Upper lobe of right lung (tissue), 1 donor: ENCODE measurements at places on chromosomes 1 and 21. TPM values are rescaled to one million over a fixed set of nuclear protein-coding genes. Genes with fewer than 3 reads are reported as not detected.

DNA sequence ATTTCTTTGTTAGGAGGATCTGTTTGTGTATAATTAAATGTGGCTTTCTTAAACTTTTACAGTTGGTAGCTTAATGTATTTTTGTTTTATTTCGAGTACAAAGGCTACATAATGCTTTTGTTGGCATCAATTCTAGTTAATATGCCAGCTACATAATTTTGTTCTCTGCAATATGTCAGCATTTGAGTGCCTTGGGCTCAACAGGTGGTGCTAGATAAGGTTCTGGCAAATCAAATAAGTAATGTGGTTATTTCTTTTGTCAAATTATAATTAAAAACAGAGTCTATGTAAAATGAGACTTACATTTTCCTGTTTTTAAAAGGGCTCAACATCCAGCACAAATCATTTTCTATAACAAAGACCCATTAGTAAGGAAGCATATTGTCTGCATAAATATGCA, 410.6 kb upstream of the NR5A2 start:
- no peak for DNase-seq

GRCh38 chr1:40738831-40739230, 44.8 kb upstream of the KCNQ4 start:
- no peak for DNase-seq

DNA sequence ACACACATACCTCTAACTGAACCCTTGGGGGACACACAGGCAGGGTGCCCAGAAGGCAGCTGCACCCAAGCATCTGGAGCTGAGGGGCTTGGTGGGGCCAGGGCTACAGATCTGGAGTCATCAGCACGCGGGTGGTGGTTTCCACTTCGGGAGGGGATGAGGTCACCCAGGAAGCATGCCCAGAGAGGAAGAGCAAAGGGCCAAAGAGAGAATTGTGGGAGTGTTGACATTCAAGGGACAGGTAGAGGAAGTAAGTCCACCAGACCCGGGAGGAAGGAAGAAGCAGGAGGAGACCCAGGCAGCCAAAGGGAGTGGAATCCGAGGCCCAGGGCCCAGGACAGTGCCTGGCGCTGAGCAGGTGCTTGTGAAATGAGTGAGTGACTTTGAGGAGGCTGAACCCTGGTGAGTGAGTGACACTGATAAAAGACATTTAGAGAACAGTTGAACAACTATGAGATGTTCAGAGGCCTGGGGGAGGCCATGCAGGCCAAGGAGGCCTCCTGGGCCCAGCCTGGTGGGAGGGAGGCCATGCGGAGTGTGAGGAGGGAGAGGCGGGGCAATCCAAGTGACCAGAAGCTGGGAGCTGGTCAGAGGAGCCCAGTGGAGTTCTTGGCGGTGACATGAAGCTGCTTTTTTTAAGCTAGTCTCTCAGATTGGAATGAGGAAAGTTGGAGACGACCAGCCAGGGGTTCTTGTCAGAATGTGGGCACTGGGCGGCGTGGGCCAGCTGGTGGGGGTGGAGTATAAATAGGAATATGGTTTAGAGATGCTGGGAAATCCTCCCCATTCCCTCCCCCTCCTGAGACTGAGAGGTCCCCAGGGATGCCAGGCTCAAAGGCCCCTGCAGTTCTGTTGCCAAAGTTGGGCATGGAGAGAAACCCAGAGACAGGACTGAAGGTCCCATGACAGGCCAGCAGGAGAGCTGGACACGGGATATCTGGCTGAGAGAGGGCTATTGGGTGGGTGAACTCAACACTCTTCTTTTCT, 7.9 kb downstream of the CDK18 start:
- DNase-seq, result no peak

DNA sequence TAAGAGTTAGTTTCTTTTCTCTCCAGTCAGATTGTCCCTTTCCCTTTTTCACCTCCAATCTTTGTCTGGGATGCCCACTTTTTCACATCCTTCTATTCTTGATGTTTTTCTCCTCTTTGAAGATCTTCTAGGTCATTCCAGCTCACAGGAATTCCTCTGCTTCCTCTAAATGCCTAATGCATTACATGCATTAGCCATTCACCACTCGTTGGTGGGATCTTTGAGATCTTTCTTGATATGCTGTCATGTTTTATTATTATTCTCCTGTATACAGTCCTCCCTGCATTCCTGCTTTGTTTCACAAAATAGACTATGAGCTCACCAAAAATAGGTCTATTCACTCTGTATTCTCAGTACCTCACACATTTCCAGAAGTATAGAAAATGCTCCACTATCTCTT, 129.0 kb downstream of the LYPLAL1 start:
- no peak for DNase-seq

DNA sequence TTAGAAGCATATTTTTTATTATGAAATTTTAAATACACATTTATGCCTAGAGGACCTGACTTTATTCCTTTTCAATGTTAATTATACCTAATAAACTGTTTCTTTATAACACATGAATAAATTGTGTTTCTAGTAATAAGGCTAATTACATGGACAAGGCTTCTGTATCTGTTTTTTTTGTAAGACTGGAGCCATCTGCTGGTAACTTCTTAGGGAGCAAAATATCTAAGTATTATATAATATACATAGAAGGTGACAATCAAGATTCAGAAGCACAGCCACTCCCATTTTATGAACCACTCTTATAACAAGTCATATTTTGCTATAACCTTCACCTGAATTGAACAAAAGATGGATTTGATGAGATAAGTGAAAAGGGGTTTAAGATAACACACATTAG, 84.2 kb downstream of the LBR start:
- no peak for DNase-seq

DNA sequence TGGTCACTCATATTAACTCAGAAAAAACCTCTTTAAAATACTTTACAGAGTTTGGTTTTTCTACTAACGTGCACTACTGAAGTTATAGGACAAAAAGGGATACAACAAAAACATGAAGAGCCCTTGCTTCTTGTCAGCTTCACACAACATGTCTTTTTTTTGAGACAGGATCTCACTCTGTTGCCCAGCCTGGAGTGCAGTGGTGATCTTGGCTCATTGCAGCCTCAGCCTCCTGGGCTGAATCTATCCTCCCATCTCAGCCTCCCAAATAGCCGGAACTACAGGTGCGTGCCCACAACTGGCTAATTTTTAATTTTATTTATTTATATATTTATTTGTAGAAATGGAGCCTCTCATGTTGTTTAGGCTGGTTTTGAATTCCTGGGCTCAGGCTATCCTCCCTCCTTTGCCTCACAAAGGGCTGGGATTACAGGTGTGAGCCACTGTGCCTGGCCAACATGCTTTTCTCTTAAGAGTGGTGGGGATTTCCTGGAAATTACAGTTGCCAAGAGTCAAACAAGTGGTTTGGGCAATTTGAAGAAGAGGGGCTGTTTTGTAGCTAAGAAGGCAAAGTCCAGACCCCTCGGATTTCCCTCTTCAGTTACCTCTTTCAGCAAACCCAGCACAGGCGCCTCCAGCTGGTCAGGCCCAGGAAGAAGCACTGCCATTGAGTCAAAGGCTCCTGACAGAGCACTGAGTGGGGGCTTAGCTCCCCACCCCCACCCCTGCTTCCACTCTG, 6.4 kb upstream of the SMPDL3B start:
- peak; percentile 58 for DNase-seq

DNA sequence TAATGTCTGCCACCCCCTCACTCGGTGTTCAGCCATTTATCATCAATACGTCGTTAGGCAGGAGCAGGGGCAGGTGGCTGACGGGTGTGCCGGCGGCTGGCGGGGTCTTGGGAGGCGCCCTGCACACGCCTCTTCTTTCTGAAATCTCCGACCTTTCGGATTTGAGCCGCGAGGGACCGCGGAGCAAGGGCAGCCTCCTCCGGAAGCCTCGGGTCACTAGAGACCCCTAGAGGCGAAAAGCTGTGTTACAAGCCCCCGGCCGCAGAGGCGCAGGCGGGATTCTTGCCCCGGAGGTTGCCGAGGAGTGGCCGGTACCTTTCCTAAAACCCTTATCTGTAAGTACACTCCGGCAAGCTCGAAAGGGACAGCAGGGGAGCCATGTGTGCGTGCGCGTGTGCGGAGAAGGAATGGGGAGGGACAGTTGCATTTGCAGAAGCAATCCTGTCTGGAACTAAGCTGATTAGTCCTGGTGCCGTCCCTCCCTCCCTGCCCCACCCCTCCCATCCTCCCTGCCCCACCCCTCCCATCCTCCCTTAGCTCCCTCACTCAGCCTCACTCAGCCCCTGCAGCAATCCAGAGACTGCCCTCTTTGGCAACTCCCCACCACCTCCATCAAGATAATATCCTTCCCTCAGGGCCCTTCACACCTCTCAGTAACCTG, 11.0 kb downstream of the BRINP2 start:
- peak; percentile 73 for DNase-seq

VANGL2 gene
- 6.3 TPM for total RNA-seq

CCDC185 gene
- not detected for total RNA-seq

ELAVL4 gene
- 0.12 TPM for total RNA-seq

DNA sequence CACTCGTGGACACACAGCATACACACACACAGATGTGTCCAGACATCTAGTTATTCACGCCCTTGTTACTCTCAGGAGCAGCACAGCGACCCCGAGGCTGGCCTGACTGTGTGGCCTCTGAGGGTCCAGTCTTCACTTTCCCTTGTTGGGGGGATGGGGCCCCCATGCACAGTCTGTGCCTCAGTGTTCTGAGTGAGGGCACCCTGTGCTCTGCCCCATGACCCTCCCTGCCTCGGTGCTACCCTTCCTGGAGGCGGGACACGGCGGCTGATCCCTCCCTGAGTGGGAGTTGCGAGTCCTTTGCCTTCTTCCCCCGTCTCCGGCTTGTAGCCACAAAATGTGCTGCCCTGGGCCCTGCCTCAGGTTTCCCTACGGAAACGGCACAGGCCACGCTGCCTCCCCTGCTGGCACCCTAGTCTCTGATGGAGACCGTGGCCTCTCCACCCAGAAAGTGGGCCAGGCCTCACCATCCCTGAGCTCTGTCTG, 8.6 kb downstream of the CSTB start:
- no peak for DNase-seq

KRTAP19-1 gene
- not detected for total RNA-seq

DNA sequence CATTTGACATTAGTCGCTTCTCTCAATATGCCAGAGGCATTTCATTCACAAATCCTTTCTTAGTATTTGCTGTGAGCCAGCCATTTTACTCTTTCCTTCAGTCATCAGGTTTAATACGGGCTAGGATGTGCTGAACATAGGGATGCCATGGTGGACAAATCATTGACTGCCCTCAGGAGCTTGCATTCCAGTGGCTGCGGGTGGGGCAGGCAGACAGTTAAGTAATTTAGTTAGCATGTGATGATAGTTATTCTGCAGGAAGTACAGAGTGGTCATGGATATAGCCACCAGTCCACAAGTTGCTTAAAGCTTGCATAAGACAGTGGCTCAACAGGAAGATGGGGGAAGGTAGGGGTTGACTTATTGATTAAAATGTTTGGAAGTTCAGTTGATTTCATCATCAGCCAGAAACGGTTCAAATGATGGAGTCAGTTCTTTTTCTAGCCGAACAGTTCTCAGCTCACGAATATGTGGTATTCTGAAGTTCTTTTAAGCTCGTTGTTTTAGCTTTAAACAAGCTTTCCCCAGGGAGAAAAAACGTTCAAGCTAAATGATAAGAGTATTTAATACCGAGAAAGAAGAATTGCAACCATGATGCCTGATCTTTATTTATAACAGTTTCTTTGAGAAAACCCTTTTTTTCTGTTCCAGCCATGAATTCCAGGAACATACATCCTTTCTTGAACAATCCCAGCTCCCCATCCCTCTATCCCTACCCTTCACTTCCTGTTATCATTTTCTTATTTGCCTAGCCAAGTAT, 1.4 kb downstream of the SLC22A15 start:
- DNase-seq, result peak; percentile 70

GRCh38 chr1:167599957-167600581, 30.0 kb upstream of the RCSD1 start:
- DNase-seq, result no peak

GJC2 gene
- total RNA-seq, result 6.9 TPM

GRCh38 chr1:208264469-208265121, 20.4 kb upstream of the PLXNA2 start:
- DNase-seq, result no peak

C1QC gene
- total RNA-seq, result 353 TPM

GRCh38 chr21:42280356-42281180, 34.6 kb downstream of the TFF3 start:
- DNase-seq, result no peak

SLC44A5 gene
- total RNA-seq, result 0.55 TPM
